ENCODE measurements at places on chromosomes 16 and 17.

DNA sequence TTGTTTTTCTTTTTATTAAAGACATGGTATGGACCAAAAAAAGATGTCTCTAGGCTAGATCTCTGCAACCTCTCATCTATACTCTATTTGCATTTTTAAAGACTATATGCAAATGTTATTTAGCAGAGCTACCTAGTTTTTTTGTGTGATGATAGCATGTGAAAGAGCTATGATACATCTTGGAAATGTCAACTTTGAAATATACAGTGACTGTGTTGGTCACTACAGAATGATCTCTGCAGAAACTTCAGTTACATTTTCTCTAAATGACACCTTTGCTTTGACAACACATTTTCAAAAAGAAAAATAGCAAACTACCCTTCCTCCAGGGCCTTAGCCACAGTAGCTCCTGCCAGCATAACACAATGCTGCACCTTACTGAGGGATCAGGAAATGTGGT, 86.6 kb downstream of the PRKCB start:
- no peak for DNase-seq

DNA sequence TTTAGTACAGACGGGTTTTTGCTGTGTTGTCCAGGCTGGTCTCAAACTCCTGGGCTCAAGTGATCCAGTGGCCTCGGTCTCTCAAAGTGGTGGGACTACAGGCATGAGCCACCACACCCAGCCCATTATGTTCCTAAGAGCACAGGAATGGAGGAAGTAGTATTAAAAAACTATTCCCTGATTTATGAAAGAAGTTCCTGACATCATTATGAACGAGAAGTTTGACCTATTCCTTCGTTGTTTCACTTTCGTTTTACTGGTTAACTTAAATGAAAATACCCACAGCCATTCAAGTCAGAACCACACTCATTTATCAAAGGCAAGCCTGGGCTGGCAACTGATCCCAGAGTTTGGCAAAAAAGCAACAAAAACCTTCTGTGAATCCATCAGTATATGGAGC, 13.5 kb upstream of the CBX4 start:
- no peak for DNase-seq

GRCh38 chr16:10668322-10669045, 26.2 kb downstream of the TEKT5 start:
- DNase-seq, result peak; percentile 12

DNA sequence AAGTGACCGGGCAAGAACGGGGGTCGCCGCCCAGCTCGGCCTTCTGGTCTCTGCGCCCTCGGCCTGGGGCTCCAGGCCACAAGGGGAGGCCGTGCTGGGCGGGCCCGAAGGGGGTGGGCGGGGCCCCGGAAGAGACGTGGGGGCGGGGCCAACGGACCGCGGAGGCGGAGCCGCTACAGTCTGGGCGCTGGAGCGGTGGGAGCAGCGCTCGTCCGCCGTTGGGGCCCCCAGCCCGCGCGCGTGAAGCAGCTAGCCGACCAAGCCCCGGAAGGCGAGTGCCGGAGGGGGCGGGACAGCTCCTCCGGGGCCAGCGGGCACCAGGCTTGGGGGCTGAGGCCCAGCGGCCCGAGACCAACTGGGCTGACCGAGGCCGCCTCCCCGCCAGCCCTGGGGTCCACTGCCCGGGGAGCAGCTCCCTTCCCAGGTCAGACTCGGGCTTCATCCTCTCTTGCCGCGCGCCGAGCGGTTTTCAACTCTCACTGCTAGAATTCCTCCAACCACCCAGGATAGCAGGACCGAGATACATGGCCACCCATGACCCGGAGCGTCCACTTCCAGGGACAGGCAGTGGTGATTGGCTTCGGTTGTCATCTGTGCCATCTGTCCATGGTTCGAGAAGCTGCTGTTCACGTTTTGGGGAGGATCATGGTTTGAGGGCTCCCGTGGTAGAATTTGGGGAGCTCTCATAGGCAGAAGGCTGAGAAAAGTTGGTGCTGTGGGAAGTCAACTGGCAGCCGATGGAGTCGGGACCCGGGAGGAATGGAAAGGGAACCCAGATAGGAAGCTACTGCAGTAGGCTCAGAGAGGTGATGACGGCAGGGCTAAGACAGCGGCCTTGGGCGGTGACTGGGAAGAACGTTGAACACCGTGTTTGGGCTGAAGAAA, 44.6 kb upstream of the LCMT1 start:
- peak; percentile 74 for DNase-seq

- DNase-seq, result no peak
These were observed 46.4 kb upstream of the PIK3R6 start for GRCh38 chr17:8913879-8914278.

DNA sequence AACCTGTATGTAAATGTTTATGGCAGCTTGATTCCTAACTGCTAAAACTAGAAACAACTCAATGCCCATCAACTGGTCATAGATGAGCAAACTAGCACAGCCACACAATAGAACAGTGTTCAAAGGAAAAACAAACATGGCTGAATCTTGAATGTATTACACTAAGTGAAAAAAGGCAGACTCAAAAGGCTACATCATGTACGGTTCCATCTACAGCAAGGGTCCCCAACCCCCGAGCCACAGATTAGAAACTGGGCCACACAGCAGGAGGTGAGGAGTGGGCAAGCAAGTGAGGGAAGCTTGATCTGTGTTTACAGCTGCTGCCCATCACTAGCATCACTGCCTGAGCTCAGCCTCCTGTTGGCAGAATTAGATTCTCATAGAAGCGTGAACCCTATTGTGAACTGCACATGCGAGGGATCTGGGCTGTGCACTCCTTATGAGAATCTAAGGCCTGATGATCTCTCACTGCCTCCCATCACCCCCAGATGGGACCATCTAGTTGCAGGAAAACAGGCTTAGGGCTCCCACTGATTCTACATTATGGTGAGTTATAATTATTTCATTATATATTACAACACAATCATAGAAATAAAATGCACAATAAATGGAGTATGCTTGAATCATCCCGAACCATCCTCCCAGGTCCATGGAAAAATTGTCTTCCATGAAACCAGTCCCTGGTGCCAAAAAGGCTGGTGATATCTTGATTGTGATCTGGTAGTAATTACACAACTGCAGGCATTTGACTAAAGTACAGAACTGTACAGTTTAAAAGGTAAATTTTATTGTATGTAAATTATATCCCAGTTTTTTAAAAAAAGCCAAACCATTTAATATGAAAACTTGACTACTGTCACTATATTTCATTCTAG, 7.7 kb downstream of the CEP20 start:
- peak; percentile 23 for DNase-seq

GRCh38 chr16:70788668-70789594, 12.0 kb downstream of the VAC14 start:
- peak; percentile 85 for DNase-seq

GRCh38 chr16:2242598-2242997, 6.4 kb downstream of the DNASE1L2 start:
- DNase-seq, result no peak

GRCh38 chr16:55510185-55510805, 1.4 kb downstream of the LPCAT2 start:
- no peak for DNase-seq

DNA sequence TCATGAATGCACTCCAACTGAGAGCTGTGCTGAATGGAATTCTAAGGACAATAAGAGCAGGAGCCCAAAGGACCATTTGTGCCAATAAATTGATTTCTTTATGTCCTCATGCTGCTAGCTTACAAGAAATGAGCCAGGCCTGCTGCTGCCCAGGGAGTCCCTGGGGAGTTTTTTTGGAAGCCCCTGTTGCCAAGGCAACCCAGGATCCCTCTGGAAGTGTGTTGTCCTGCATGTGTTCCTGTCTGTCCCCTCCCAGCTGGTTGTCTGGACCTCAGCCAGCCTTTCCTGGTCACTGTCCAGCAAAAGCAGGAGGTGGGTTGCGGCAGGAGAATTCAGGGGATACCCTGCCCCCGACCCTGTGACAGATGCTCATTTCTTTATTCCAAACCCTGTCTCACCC, 51.0 kb upstream of the GPRC5B start:
- no peak for DNase-seq

DNA sequence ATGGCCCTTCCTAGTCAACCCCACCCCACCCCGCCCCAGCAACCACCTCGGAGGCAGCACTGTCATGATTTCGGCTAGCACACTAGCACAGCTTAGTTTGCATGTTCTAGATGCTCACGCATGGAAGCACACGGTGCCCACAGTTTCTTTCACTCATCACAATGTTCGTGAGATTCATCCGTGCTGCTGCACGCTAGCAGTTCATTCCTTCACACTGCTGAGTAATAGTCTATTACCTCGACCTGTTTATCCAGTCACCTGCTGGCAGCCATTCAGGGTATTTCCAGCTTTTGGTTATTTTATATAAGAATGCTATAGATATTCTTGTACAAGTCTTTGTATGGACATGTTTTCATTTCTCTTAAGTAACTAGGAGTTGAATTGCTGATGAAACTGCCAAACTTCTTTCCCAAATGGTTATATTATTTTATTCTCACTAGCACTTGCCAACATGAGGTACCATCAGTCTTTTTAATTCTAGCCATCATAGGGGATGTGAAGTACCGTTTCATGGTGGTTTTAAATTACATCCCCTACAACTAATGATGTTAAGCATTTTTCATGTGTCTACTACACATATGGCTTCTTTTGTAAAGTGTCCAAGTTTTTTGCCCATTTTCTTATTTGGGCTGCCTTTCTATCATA, 75.7 kb downstream of the CYTH1 start:
- no peak for DNase-seq

DNA sequence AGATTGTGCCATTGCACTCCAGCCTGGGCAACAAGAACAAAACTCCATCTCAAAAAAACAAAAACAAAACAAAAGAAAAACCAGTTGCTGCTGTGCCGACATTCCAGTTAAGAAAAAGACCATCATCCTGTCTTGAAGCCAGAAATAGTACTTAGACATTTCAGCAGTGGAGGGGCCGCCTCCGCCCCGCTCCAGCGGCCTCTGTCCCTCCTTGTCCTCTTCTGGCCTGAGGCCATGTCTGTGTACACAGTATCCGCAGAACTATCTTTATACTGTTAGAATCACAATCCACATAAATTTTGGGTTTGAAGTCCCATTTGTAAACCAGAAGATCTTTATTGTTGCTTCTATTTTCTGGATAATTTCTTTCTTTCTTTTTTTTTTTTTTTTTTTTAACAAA, 24.9 kb downstream of the ZC3H18 start:
- no peak for DNase-seq

- no peak for DNase-seq
These were observed 580 bp downstream of the MT1X start for GRCh38 chr16:56682703-56683397.

GRCh38 chr17:9020096-9020823, 1.1 kb upstream of the NTN1 start:
- no peak for DNase-seq

DNA sequence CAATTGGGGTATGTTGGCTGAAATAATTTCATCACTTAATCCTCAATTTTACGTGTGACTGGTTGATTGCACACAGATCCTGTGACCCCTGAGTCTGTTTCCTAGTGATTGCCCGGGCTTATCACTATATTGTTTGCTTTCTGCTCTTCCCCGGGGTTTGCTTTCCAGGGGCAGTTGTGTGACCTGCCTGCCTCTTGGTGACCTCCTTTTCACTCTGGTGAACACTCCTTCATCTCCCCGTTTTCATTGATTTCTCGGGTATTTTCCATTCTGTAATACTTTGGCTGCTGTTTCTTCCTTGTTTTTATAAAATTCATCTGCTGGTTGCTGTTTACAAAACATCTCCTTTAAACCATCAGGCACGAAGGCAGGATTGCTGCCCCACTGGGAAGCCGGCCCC, 36.0 kb downstream of the NTN1 start:
- DNase-seq, result no peak

- no peak for DNase-seq
These were observed 3.2 kb downstream of the B3GNT9 start for GRCh38 chr16:67147437-67148140.

- DNase-seq, result no peak
These were observed 255.2 kb upstream of the WSB1 start for GRCh38 chr17:27038676-27039075.

DNA sequence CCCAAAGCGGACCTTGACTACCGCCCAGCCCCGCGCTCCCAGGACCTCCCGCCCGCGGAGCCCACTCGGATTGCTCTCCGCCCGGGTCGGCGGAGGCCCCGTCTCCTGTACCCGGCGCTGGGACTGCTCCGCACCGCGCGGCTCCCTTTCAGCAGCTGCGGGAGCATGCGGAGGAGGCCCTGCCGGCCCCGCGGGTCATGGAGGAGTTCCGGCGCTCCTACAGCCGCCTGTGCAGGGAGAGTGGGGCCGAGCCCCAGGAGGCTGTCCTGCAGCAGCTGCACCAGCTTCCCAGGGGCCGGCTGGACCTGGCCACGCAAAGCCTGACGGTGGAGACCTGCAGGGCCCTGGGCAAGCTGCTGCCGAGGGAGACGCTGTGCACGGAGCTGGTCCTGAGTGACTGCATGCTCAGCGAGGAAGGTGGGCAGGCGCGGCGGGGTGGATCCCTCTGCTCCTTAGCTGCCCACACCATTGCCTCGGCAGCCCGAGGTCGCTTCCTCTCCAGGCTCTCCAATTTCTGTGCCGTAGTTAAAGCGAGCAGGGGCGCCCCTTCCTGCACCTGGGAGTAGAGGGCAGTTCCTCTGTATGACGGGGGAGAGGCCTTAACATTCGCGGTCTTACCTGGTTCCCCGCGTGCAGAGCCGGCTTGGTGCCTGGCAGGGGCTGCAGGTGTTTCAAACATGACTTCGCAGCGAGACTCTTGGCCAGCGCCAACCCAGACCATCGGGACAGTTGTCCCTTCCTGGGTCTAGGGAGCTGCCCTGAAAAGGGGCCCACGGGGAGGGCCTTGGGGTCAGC, 539 bp downstream of the LRRC45 start:
- no peak for DNase-seq

GRCh38 chr17:66560691-66561090, 258.3 kb downstream of the PRKCA start:
- no peak for DNase-seq

- DNase-seq, result no peak
These were observed 1.3 kb downstream of the PFN1 start for GRCh38 chr17:4947010-4947410.

GRCh38 chr17:48993951-48994350, 3.2 kb upstream of the IGF2BP1 start:
- DNase-seq, result no peak

- DNase-seq, result no peak
These were observed 1.1 kb downstream of the ASGR2 start for GRCh38 chr17:7113273-7114071.

- no peak for DNase-seq
These were observed 52.0 kb downstream of the MAP2K6 start for GRCh38 chr17:69466451-69466850.

- DNase-seq, result peak; percentile 30
These were observed 27.0 kb downstream of the CDIP1 start for GRCh38 chr16:4511441-4512082.
